ENCODE measurements at places on chromosomes 12 and 14.

DNA sequence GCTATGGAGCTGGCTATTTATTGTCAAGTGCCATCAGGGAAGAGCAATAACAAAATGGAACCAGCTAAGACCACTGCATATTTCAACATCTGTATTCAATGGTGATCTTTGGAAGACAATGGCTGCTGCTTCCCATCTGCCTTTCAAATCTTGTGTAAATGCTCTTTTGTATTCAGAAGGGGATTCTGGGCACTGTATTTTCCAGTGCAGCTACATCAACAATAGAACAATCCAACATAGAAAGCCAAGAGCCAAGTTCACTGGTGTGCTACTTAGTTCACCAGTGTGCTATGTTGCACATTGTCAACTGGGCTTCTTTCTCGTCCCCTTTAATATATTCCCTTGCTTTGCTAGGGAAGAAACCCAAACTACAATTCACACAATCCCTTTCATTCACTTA, 128.8 kb upstream of the OR4E1 start:
- DNase-seq: no peak

DNA sequence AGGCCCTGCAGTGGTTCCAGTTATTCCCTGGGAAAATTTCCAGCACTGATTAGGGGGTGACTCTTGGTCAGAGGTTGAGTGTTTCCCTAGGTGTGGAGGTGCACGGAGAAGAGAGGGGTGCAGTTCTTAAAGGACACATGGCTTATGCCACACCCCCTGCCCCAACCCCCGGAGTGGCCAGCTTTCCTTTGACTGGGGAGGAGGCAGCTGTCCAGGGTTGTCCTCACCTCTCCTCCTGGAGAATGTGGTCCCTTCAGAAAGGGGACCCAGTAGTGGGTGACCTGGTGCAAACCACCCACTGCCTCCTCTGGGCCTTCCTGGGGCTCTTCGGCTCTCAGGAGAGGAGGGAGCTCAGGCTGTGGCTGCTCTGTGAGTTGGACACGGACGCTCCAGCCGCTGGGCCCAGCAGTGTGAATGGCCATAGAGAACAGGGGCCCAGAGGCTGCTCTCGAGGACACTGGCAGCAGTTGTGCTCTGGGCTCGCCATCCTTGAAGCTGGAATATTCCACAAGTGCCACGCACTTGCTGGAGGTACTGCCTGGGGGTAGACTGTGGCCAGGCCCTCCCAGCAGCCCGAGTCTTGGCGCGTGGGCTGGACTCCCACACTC, 13.6 kb downstream of the PACS2 start:
- no peak for DNase-seq

GRCh38 chr12:93698307-93699092, 21.3 kb downstream of the CRADD start:
- peak; percentile 76 for DNase-seq

GRCh38 chr14:102348376-102348775, 14.3 kb downstream of the CINP start:
- no peak for DNase-seq

- DNase-seq: peak; percentile 51
Observed at GRCh38 chr14:32508281-32508680, 179.2 kb downstream of the AKAP6 start.

DNA sequence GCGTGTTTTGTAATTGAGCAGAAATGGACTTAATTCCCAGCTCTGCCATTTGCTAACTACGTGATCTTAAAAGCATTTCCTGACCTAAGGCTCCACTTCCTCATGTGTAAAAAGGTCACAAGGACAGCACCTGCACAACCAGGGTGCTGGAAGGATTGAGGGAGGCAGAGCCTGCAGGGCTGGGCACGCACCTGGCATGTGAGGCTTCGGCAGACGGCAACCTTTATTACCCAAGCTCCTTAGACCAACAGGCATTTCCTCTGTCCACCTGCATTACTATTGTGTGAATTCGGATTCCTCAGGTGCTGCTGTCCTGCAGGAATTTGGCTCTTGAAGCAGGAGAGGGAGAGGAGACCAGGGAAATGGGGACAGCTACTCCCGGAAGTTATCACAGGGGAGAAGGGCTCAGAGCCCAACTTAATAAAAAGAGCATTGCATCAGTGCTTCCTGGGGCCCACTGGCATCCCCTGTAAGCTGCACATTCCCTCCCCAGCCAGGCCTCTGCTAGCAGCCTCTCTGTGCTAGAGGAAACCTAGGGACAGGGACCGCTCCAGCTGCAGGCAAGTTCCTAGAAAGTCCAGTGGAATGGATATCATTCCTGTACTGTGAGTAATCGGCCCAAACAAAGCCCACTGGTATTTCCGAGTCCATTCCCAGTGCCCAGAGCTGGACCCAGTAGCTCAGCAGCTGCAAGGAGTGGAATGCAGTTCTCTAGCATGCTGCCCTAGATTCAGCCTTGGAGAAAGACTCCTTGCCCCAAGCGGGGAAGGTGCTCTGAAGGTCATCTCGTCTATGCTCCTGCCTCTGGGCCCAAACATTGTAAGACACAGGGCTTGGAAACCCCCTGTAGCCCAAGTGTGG, 157.1 kb upstream of the CCND2 start:
- peak; percentile 86 for DNase-seq

DNA sequence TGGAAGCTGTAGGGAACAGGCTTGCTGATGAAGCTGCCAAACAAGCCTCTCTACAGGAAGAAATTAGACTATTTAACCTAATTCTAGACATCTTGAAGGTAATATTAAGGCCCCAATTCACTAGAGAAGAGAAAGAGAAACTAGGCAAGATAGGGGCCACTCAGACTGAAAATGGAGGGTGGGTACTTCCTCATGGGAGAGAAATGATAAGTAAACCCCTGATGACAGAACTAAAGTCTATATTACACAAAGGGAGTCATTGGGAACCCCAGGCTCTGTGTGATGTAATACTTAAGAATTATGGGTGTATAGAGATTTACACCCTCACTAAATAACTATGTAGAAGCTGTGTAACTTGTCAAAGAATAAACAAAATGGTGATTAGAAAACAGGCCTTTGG, 64.3 kb downstream of the APOBEC1 start:
- DNase-seq: no peak

DNA sequence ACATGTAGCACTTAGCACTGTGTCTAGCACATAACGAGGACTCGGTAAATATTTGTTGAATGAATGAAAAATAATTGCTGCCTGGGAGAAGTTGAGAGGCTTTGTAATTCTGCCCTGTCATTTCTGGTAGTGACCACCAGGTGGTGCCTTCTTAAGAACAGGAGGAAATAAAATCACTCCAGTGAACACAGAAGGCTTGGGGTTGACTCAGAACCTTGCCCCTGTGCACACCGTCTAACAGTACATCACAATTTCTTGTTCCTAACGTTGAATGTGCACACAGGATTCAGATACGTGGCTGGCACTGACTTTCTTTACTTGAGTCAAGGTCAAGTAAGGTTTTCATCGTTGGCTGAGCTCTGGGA, 91.8 kb downstream of the RGS6 start:
- DNase-seq: peak; percentile 20

DNA sequence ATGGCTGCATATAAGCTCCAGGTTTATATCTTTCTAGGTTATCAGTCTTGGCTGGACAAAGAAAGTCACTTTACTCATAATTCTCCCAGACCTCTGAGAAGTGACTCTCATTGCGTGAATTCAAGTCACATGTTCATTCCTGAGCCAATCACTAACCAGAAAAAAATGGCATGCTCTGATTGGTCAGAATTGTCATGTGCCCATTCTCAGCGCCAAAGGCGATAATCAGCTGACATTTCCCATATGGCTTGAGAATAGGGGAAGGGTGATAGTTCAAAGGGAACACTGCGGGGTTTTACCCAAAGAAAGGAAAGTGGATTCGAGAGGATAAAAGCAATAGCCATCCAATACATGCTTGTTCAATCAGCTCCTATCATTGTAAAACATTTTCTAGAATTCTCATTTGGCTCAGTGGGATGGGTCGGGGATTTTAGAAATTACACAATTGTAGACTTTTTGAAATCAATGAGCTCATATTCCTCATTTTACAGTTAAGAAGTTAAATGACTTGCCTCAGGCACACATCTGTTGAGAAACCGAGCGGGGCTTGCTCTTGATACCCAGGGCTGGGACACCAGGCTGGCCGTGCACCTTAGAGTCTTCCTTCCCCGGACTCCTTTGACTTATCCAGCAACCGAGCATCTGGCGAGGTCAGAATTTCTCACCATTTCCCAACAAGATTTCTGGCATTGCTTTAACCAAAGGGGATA, 454.0 kb upstream of the TBX3 start:
- no peak for DNase-seq

GRCh38 chr12:45666816-45667215, 62.7 kb upstream of the ARID2 start:
- DNase-seq: no peak

DNA sequence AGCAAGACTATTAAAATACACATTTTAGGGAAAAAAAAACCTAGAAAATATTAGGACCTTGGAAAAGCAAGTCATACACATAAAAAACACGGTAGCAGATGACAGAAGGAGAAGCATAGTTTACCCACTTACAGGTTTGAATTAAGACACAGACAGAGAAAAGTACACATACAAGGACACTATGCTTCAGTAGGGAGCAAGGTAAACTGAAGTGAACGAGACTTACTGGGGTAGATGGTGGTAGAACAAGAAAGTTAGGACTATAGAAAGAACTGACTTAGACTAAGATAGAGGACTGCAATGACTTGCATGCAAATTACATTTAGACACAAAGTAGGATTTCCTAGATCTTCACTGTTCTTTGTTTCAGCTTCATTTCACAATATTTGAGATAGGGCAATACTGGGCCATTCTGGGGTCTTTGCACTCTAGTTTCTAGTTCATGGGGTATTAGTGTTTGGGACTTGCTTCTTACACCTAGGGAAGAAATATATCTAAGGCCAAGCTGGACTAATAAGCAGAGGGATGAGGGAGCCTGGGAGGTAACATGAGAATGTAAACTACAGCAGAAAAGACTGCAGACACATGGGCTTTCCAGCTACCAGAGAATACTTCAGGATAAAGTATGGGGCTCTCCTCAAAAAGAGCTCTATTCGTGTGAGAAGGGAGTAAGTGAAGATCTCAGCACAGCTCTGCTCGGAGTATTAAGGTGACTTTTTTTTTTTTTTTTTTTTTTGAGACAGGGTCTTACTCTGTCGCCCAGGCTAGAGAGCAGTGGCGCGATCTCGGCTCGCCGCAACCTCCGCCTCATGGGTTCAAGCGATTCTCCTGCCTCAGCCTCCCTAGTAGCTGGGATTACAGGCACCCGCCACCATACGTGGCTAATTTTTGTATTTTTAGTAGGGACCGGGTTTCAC, 27.7 kb upstream of the STAC3 start:
- no peak for DNase-seq

DNA sequence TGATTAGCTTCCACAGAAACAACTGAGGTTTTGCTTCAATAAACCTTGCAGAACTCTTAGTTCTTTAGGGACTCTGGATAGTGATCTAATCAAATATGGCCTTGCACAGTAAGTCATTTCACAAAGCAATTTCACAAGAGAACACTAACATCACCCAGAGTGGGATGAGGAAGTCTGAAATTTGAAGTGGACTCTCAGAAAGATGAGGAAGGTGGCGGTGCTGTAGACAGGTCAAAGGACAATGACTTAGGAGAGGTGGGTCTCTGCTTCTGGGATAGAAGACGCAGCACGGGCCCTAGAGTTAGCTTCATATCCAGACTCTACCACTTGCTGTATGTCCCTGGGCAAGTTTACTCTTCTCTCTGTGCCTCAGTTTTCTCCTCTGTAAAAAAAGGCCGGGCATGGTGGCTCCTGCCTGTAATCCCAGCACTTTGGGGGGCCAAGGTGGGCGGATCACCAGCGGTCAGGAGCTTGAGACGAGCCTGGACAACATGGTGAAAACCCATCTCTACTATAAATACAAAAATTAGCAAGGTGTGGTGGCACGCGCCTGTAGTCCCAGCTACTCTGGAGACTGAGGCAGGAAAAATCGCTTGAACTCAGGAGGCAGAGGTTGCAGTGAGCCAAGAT, 18.9 kb downstream of the FOS start:
- no peak for DNase-seq

GRCh38 chr14:106802413-106803364, 1276.3 kb downstream of the TMEM121 start:
- no peak for DNase-seq

DNA sequence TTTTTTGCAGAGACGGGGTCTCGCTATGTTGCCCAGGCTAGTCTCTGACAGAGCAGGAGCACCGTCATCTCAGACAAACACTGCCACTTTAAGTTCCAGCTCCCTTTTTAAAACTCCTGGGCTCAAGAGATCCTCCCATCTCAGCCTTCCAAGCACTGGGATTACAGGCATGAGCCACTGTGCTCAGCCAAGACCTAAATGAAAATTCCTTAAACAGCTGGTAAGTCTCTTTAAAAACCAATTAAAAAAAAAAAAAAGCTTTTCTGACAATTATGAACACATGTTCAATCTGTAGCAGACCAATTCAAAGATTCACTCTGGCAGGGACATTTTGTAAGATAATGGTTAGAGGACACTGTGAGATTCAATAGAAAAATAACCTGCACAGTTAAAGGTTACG, 77.8 kb downstream of the HECTD4 start:
- DNase-seq: no peak

DNA sequence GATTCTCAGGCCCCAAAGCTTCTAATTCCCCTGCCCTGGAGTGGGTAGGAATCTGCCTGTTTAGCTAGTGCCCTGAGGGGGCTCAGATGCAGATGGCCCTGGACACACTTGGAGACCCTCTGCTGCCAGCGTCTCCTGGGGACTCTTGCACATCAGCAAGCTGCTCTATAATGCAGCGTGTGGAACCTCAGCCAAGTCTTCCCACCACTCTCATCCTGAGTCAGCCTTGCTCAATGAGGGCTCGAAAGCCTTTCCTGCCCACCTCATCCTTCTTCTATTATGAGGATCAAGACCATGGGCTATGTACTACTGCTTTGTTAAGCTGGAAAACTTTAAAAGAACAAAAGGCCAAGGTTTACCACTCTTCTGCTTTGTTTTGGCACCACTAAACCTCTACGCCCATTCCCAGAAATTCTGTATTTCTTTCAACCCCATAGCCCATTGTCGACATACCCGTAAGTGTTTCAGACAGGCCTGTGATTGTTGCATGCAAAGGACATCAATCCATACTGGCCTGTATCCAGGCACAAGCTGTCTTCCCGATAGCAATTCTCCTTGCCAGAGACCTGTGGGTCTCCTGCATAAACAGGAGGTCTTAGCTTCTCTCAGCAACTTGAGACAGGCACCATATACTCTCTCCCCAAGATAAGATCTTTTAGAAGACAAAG, 246.9 kb downstream of the DPF3 start:
- DNase-seq: peak; percentile 59

DNA sequence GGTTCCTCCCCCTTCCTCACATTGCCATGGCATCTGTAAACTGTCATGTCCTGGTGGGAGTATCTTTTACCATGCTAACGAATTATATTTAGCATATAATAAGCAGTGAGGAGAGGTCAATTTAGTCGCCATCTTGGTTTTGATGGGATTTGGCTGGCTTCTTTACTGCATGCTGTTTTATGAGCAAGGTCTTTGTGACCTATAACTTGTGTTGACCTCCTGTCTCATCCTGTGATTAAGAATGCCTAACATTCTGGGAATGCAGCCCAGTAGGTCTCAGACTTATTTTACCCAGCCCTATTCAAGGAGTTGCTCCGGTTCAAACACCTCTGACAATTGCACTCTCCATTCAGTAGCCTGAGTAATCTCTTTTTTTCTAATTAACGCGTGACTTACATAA, 2.1 kb upstream of the EIF4B start:
- peak; percentile 48 for DNase-seq
